Head of caudate nucleus (tissue), 42 donors: ENCODE measurements at places on chromosomes 7 and 10.
A peak's percentile ranks its signal among the peaks of the same experiment; 100 is the strongest.

DNA sequence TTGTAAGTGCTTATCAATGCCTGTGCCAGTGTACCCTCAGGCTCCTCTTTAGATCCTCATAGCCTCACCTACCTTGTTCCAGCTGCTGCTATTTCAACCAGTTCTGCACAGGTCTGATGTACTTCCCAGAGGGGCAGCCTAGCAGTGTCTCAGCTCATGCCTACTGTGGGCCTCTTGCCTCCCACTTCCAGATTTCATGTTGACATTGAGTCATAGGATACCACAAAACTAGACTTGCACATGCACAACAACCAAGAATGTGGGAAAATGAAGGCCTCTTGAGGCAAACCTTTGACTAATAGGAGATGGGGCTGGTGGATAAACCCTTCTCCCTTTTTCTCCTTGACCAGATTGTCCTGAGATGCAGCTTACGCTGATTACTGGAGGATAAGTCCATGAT, 31.0 kb downstream of the PON3 start:
- DNase-seq: no peak

DNA sequence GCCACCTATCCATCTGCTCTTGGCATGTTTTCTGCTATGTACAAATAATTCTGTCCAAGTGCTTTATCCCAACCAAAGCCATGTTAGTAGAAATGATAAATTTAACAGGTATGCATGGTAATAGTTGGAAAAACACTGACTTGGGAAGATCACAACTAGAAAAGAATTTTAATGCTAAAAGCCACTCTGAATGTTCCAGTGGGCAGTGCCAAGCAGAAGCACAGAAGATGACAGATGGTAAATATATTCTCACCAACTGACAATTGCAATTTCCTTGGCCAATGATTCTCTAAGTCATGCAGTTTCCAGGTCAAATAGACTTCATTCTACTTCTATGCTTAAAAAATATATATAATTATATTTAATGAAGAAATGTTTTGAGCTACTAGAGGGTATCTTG, 83.6 kb upstream of the SEMA3C start:
- DNase-seq: no peak

DNA sequence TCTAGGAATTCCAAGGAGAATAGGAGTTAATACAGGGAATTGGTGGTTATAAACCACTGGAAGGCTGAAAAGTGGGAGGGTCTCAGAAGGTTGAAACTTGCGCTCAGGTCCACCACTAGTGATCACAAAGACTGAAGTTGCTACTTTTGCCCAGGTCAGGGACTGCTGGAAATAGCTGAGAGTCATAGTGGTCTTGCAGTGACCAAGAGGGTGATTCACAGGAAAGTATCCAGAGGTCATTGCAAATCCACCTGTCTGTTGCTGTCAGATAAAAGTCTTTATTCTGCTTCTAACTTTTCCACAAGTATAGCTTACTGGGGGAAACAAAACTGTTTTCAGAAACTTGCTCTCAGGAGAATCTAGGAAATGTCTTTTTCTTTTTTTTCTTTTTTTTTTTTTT, 211.5 kb upstream of the PRSS1 start:
- no peak for DNase-seq

DNA sequence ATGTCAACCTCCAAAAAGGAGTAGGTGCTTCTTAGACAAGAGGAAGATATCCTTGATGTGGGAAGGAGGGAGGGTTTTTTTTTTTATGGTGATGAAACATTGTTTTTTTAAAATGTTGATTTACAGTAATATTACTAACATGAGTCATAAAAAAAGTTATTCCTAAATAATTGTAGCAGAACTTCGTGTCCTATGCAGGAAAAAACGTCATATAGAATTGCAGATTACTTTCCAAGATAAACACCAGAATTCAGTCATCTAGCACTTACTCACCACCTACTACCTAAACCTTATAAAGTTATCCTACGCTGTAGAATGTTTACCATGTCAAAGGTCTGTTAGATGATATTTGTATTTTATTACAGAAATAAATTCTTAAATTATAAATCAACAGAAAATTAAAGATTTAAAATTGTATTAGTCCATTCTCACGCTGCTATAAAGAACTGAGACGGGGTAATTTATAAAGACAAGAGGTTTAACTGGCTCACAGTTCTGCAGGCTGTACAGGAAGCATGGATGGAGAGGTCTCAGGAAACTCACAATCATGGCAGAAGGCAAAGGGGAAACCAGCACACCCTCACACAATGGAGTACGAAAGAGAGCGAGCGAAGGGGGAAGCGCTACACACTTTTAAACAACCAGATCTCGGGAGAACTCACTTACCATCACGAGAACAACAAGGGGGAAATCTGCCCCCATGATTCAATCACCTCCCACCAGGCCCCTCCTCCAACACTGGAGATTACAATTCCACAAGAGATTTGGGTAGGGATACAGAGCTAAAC, 105.2 kb upstream of the NEBL start:
- no peak for DNase-seq

- DNase-seq: no peak
Measured at GRCh38 chr10:27578316-27578715, 74.2 kb downstream of the RAB18 start.

DNA sequence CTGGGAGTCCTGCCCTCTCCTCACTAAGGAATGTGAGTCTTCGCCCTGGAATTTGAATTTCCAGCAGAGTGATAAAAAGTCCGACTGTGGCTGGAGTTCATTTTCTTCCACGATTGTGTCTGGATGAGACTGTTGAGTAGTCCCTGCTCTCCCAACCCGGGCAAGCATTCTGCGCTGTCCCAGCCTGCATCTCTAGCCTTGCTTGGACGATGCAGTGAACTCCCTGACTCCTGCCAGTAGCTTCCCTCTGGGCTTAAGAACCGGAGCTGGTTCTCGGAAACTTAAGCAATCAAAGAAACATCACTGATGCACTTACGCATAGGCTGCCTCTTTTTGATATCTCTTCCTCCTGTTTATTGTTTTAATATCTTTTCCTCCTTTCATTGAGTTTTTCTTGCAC, 116.0 kb upstream of the FZD8 start:
- DNase-seq: no peak

GRCh38 chr7:17580141-17580540, 281.7 kb downstream of the AHR start:
- DNase-seq: peak; percentile 72

DNA sequence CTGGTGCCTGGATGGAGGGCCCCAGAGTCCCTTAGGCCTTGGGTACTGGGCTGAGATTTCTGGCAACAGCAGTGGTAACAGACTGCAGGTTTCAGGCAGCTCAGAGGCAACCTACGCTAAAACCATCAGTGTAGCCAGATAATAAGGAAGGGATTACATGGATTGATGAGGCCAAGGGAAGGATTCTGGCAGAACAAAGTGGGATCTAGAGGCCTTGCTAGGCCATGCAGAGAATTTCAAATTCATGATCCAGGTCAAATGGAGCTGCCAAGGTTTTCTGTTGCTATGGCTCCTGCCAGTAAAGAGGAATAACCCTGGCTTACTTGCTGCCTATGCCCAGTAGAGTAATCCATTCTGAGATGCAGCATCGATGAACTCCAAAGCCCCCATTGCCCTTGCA, 445.7 kb downstream of the ADRA2A start:
- no peak for DNase-seq

DNA sequence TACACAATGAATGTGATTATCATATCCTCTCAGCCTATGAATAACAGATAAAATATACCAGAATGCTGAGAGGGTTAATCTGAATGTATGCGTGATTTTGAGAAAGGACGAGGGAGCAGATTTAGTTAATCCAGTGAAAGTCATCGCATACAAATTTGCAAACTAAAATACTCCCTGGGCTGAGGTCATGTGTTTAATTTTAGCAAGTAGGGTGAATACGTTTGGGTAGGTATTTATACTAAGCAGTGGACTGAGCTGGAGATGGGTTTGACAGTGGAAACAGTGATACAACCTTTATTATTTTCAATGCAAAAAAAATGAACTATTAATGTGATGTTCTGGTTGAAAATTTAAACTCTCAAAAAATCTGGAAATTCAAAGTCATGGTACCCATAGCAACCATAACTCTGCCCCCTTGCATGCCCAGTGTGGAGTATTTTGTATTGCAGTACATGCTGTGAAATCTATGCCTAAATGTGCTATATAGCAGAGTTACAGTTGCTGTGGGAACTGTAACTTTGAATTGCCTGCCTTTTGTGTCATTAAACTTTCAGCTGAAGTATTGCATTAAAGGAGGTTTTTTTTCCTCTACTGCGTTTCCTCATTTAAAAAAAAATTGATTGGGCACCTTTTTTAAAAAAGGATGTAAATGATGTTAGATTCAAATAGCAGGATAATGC, 9.5 kb upstream of the ARID5B start:
- no peak for DNase-seq

DNA sequence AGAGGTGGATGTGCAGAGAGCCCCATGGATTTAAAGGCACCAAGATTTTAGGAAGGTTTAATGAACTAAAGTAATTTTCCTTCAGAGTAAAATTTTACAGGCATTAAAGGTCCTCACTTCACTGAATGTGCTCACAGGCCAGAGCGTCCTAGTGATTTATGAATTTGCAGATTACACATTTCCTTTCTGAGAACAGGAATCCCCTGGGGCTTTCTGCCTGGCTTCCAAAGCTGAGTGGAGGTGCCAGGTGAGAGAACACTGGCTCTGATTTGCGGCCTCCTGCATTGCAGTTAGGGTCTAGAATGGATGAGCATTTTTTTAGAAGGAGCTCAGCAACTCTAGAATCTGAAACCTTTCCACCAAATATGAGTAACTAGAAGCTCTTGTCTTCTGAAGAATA, 194.3 kb downstream of the SORCS3 start:
- no peak for DNase-seq

DNA sequence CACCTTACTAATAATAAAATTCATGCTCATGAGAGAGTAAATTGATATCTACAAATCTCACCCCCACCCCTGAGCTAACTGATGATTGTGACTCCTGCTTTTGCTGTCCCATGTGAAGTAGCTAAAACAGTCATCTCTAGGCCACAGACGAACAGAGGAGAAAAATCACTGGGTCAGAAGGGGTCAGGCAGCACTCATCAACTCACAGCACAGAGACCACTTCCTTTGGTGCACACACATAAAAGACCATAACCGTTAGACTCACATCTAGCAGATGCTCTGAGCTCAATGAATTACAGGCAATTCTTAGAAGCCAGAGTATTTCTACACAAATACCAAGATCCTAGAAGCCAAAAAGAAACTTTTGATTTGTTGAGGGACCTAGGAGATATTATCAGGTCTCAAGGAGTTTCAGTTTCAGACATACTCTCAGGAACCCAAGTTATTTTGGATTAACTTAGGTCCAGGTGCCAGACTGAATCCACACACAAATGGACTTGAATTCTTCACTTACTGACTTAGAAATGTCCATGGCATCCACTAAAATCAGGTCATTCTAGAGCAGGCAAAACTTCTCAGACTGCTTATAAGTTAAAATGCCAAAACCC, 65.0 kb upstream of the TES start:
- no peak for DNase-seq

- DNase-seq: no peak
Measured at GRCh38 chr7:134155871-134156270, 28.7 kb downstream of the LRGUK start.

GRCh38 chr7:47950714-47951113, 2.4 kb upstream of the PKD1L1 start:
- no peak for DNase-seq

DNA sequence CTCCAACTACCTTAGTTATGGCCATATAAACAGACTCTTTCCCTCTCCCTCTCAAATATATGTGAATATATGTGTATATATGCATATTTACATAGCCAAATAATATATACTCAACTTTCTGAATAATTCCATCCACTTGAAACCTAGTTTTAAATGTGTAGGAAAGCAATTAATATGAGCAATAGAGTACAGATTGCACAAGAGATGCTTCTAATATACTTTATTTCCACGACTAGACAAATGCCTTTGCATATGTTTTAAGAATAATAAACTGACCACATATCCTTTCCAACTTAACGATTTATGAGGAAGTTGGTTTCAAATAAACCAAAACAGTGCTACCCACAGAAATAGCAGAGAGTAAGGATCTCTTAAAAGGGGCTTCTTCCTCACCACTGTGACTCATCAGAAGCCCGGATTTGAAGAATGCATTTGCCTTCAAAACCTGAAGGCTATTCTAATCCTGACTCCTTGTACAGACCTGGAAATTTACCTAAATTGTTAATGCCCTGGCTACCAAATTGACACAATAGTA, 266.3 kb downstream of the AHR start:
- no peak for DNase-seq

DNA sequence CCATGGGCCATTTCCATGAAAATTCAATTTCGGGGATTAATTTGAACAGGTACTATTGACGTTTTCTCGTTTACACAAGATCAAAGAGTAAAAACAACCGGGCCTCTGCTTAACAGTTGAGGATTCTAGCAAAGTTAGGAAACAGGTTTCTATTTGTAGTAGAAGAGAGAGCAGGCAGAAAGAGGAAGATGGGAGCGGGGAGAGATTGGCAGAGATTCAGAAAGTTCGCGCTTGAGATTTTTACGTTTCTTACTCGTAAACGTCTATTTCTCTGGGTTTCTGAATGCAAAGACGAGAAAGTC, 571 bp upstream of the VWC2 start:
- no peak for DNase-seq

- DNase-seq: no peak
Measured at GRCh38 chr7:117399820-117400422, 27.4 kb downstream of the ASZ1 start.

DNA sequence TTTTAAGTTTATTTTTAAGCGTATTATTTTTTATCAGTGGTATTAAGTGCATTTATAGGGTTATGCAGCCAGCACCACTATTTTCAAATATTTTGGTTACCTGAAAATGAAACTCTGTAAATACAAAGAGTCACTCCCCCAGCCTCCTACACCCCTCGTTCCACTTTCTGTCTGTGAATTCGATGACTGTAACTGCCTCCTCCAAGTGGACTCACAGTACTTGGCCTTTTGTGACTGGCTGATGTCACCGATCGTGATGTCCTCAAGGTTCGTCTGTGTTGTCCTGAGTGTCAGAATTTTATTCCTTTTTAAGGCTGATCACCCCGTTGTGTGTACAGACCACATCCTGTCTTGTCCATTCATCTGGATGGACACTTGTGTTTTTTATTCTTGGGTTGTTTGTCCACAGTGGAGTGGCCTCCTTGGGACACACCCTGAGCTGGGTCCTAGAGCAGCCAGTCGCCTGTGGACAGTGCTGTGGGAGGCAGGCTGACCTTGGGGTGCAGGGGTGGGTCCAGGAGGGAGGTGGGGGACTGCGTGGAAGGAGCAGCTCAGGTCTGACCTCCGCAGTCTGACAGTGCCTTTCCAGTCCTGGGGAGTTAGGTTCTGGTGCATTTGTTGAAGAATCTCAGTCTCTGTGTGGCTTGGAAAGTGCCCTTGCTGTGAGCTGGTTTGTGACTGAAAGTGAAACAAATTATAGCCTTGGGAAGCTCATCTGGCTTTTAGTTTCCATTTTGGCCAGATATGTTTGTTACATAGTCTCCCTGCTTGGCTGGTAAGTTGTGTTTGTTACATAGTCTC, 6.9 kb downstream of the MTG1 start:
- no peak for DNase-seq

GRCh38 chr7:537911-538634, 18.4 kb upstream of the PDGFA start:
- DNase-seq: no peak

GRCh38 chr10:124660404-124661125, 83.6 kb downstream of the FAM53B start:
- no peak for DNase-seq

- no peak for DNase-seq
Measured at GRCh38 chr7:36777855-36778254, 53.6 kb upstream of the AOAH start.
